ENCODE measurements at places on chromosomes 12 and 14.

GRCh38 chr12:69517406-69517805 lies 47.2 kb downstream of the FRS2 start:
- DNase-seq, result no peak

- DNase-seq, result no peak
Measured at GRCh38 chr12:40618636-40619035, 73.6 kb upstream of the CNTN1 start.

- no peak for DNase-seq
Measured at GRCh38 chr14:41608681-41609390, 2.2 kb downstream of the LRFN5 start.

- DNase-seq, result no peak
Measured at GRCh38 chr14:78509516-78509915, 339.3 kb downstream of the NRXN3 start.

DNA sequence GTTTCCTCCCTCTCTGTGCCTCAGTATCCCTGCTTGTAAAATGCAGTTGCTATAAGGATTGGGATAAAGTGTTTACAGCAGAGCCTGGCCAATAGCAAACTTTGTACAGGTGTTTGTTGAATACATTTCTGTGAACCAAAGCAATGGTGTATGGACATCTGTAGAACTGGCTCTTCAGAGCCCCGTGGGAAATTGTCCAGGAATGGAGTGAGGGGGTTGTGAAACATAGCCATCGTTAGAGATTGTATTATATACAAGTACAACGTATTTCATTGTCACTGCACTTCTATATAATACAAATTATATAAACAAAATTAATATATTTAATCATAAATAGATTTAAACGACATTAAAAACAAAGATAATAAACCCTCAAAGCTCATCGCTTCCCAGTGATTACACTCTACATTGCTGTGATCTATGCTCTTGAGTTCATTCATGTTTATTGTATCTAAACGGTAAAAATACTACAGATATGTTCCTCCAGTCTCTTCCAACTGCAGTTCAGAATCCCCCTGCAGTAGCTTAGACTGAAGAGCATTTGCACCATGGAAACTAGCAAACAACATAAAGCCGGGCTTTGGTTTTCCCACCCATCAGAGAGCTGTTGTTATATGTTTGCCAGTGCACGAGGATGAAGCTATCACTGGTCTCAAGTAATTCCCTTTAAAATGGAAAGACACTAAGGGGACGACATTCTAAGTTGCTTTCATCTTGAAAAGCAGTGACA lies 216.7 kb downstream of the TMEM132C start:
- DNase-seq, result no peak

DNA sequence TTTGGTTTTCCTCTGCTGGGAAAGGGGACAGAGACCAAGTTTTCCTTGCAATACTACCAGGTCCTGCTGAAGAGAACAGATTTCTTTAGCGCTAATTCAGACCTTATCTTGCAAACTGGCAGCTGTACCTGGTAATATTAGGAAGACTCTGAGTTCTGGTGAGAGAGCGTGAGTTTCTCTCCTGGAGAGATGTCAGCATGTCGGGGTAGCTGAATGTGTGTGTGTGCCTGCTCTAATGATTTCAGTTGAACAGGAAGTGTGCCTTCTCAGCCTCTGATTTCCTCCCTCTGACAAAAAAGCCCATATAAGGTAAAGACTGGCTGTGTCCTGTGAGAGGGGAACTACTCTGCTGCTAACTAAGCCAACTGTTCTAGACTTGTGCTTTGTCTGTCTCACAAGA lies 10.3 kb upstream of the ERP27 start:
- DNase-seq, result no peak

DNA sequence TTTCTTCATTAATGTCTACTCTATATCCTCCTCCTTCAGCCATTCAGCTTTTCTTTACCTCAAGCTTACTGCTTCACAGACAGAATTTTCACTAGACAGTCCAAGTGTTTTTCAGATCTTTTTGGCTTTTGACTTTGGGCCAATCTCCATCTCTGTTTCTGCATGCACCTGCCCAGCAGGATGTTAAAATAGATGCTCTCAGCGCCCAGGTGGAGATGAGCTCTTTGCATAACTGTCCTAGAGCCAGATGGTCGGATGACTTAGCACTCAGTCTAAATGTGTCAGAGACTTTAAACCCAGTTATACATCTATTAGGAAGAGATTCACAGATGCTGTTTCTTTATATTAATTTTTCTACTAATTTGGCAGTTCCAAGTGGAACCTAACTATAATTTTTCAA lies 80.3 kb upstream of the SSTR1 start:
- no peak for DNase-seq

GRCh38 chr12:113128802-113129663 lies 6.5 kb downstream of the RASAL1 start:
- DNase-seq, result no peak

DNA sequence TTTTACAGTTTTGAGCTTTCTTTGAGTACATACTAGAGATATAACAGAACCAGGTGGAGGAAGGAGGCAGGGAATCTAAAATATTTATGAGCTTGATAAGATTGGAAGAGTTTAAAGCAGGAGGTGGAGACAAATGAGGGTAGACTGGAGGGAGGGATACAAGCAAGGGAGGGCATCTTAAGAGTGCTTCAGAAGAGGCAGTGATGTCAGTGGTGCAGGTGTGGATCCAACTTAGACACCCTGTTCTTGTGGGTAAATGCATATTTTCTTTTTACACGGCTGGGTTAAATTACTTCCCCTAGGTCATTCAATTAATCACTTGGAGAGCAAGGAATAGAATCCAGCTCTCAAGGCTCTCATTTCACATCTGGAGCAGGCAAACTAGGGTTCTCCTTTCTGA lies 146.1 kb upstream of the LRIG3 start:
- no peak for DNase-seq

DNA sequence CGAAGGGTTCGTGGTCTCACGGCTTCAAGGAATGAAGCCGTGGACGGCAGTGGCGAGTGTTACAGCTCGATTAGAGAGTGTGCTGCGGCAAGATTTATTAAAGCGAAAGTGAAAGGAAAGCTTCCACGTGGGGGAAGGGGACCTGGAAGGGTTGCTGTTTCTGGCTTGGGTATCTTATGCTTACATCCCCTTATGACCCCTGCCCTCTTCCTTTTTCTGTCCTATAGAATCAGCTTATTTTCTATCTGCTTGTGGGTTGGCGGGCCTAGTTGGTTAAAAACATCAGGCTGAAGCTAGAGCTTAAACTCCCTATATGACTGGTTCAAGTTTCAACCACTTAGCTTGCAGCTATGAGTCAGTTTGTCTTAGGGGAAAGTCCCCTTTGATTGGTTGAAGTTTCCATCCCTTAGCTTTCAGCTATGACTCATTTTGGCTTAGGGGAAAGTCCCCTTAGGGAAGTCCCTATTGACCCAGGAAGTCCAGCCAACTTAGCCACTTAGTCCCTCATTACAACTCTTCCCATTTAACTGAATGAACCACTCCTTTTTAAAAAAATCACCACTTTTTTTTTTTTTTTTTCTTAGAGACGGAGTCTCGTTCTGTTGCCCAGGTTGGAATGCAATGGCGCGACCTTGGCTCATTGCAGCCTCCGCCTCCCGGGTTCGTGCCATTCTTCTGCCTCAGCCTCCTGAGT lies 1494.7 kb upstream of the TMEM132C start:
- DNase-seq, result no peak

DNA sequence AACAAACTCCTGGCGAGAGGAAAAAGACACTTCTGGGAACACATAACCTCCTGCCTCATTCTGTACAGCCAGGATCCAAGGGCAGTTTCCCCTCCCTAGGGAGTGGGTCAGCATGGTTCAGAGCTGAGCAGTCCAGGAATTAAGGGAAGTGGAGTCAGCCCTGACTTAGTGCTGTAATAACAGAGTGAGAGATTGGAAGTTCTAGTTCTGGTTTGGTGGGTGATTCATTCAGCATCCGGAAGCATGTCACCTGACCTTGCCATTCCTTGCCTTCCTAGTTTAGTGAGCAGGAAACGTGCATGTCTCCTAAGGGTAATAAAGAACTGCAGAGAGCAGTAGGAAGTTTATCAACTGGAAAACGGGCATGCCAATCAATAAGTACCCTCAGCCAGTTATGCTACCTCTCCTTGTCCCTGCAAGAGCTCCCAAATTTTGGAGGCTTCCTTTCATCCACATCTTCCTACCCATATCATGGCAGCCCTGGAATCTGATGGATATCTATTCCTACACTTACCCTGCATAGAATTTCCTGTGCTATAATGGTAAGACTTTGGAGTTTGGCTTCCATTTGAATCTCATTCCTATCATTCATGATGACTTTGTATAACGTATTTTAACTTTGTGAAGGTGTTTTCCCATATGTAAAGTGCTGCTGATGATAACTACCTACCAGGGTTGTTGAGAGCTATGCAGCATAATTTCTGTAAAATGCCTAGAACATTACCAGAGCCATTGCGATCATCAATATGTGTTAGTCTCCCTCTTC lies 28.5 kb upstream of the MAGOHB start:
- no peak for DNase-seq

DNA sequence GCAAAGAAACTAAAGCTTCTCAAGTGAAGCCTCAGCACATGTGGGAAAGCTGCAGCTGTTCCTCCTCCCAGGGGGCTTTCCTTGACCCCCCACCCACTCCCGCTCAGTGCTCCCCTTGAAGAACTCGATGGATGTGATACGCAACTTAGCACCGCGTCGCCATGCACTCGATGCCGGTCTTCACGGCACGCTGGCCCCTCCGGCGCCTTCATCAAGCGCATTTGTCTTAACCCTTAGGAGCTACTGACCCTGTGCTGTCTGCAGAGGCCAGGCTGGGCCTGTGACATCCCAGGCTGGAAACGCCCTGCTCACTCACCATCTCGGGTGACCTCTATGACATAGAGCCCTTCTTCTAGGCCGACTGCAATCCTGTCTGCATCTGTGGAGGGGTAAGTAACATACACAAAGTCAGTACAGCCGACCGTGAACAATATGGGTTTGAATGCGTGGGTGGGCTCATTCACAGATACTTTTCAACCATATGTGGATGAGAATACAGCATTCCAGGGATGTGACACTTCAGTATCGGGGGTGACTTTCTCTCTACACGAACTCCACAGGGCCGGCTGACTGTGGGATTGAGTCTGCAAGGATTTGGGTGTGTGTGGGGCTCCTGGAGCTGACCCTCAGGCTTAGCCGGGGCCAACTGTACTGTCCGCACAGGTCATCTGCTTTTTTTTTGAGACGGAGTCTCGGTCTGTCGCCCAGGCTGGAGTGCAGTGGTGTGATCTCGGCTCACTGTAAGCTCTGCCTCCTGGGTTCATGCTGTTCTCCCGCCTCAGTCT lies 23.1 kb downstream of the AMN start:
- DNase-seq, result no peak

DNA sequence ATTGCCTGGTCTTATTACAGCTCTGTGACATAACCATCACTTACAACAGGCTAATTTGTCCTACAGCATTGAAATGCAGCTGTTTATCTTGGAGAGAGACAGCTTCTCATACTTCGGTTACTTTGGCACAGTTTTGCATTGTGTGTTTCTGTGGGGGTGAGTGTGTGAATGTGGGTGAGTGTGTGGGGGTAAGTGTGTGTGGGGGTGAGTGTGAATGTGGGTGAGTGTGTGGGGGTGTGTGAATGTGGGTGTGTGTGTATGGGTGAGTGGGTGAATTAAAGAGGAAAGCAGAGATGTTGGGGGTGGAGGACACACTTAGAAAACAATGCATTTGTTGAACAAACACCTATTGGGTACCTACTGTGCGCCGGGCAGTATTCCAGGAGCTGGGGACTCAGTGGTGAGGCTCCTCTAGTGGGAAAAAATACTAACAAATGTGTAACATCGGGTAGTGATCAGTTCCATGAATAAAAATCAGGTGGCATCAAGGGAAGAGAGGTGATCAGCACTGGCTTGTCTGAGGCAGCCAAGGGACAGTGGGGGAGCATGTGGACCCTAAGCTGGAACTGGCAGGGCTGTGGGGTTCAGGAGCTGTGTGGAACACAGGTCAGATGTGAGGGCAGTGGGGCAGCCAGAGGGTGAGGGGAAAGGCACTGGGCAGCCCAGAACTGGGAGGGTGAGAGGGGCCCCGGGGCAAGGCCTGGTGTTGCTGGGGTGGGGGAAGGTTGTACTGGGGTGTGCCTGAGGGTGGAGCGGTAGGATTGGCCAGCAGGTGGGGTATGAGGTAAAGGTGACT lies 44.1 kb upstream of the AMN start:
- peak; percentile 57 for DNase-seq

DNA sequence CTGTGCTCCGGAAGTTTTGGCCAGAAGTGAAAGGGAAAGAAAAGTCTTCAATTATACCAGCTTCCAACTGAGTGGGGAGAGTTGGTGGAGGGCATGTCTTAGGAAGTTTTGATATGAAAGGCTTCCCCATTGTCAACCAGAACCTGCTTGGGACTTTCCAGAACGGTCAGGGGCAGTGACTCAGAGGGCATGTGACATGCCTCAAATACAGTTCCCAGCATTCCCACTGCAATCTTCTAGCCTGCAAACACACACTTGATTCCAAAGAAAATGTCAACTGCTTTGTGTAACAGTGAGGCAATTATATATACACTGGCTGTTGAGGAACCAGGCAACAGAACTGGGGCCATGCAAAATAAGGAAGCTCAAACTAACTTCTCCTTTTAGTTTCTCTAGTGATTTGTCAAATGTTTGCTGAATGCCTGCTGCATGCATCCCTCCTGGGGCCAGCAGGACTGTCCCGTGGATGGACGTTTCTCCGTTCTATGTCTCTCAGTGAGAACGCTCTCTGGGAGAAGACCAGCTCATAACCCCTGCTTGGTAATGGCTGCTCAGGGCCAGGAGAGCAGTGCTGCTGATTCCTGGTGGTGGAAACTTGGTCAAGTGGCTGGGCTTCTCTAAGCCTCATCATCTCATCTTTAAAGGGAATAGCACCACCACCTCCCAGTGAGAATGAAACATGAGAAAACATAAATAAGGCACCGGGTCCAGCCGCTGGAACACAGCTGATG lies 18.3 kb downstream of the SLC25A47 start:
- DNase-seq, result no peak

DNA sequence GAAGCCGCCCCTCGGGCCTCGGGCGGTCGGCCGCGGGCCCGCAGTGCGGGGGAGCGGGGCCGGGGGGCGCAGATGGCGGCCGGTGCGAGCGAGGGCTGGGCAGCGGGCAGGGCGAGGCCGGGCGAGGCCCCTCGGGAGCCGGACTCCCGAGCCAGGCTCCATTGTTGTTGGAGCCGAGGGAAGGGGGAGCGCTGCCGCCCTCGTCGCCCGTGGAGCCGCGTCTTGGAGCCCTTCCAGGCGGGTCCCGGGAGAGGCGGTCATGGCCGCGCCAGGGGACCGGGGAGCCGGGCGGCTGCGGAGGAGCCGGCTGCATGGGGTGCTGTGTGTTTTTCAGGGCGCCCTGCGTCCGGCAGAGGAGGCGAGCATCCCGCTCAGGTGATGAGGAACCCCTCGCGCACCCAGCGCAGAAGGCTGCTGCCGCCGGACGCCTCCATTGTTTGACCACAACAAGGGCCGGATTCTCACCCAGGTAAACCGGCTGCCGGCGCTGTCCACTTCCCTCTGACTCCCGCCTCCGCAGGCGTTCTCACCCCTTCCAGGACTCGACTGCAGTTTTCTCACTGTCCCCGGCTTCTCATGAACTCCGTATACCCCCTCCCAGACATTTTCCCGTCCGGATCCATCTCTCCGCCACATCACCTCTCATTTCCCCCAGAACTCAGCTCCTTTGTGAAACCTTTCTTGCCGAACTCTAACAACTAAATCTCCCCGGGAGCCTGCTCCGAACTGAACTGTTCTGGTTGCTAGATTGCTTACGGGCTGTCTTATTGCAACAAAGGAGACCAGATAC lies 732 bp downstream of the ZNF664 start:
- no peak for DNase-seq

Measured in left forelimb (tissue), 1 donor.